ENCODE measurements at places on chromosomes 5 and 9.

GRCh38 chr9:13992138-13993088 is 321.5 kb downstream of the NFIB start:
- DNase-seq = no peak

DNA sequence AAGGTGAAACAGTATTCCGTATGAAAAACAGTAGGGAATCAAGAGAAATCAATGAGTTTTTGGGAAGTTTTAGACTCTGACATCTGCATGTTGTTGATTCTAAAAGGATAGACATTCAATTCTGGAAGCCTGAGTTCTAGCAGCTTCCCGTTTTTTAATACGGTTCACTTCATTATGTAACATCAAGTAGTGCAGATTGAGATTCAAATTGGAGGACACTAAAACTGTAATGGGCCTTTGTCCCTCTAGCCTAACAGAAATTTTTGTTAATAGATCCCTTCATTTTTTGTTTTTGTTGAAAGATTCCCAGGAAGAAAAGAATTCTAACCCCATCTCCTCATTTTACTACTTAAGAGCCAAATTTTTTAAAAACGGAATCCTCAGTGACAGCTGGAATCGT is 384.6 kb downstream of the SH3GL2 start:
- no peak for DNase-seq

DNA sequence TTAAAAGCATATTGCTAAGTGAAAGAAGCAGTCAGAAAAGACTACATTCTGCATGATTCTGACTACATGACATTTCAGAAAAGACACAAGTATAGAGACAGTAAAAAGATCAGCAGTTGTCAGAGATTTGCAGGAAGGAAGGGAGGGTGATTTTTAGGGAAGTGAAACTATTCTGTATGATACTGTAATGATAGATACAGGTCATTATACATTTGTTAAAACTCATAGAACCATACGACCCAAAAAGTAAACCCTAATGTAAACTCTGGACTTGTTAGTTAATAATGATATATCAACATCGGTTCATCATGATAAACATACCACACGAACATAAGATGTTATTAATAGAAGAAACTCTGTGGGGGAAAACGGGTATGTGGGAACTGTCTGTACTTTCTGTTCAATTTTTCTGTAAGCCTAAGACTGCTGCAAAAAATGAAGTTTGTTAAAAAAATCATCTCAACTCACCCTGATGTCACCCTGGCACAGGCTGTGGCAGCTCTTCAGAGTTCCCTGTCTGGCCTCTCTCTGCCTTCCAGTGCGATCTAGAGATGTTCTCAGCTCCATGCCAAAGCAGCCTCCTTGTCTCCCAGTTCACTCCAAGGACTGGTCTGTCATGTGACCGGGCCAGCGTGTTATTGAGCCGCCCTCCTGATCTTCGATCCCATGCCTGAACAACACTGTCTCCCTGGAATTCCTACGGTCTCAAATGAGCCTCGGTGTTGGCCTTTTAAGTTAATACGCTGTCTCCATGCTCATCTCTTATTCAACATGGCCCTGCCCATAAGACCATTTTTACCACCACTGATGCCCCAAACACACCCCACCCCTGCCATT is 35.4 kb downstream of the PRLR start:
- DNase-seq = peak; percentile 41

GRCh38 chr9:85223506-85224125 is 518.1 kb downstream of the AGTPBP1 start:
- no peak for DNase-seq

GRCh38 chr5:163248871-163249270 is 188.5 kb upstream of the CCNG1 start:
- no peak for DNase-seq

DNA sequence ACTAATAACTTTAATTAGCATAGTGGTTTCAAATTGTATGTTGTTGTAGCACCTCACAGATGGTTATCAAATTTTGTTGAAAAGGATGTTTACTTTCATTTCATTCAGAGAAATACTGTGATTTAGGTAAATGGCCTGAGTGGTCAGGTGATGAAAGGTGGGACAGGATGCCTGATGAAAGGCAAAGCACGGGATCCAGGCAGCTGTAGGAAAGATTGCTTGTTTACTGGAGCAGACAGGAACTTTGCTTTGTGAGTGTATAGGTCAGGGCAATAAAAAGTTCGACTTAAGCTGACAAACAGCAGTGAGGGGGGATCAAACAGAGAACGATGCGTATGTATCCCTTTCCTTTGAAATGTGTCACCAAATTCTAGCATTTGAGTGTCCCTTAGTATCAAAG is 19.0 kb downstream of the KIAA1958 start:
- DNase-seq = peak; percentile 14

GRCh38 chr5:7392693-7393024 is 3.3 kb upstream of the ADCY2 start:
- DNase-seq = no peak

GRCh38 chr5:142317753-142318152 is 7.1 kb downstream of the SPRY4 start:
- DNase-seq = no peak

GRCh38 chr9:118230329-118230728 is 526.1 kb downstream of the TLR4 start:
- no peak for DNase-seq

- DNase-seq = no peak
These were observed 8.3 kb downstream of the SLC25A48 start for GRCh38 chr5:135842737-135843136.

GRCh38 chr5:93708442-93708841 is 33.0 kb downstream of the POU5F2 start:
- no peak for DNase-seq

DNA sequence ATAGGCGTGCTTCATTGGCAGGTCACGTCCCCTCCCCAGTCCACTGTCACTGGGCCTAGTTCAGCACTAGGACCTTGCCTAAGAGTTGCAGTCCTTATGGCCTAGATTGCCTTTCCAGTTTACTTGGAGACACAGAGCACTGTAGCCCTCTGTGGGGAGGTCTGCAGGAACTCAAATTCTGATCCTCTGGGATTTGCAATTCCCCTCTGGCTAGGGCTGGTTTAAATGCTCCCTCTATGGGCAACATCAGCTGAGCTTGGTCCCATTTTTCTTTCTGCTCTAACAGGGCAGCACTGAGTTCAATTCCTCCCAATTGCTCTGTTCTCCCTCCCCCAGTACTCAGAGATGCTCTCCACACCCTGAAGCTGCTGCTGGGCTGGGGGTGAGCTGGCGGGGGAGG is 358.2 kb downstream of the HTR1A start:
- no peak for DNase-seq

GRCh38 chr9:131117121-131117761 is 8.1 kb upstream of the NUP214 start:
- DNase-seq = no peak

- DNase-seq = no peak
These were observed 591.1 kb downstream of the DTWD2 start for GRCh38 chr5:118397236-118397635.

GRCh38 chr9:16450578-16450977 is 419.9 kb downstream of the BNC2 start:
- DNase-seq = no peak

DNA sequence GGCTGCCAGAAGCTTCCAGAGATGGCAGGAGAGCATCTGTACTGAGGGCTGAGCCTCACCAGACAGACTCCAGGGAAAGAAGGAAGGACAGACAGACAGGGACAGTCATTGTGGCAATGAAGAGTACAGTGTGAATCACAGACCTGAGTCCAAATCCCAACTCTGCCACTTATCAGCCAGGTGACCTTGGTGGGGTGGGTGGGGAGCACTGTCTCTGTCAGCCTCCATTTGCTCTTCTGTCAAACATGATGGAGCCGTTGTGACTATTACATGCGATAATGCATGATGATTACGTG is 85.9 kb upstream of the FSTL4 start:
- DNase-seq = no peak

- DNase-seq = no peak
These were observed 13.2 kb upstream of the KIF12 start for GRCh38 chr9:114112325-114112724.

- DNase-seq = no peak
These were observed 54.1 kb upstream of the FYB1 start for GRCh38 chr5:39273314-39273954.

DNA sequence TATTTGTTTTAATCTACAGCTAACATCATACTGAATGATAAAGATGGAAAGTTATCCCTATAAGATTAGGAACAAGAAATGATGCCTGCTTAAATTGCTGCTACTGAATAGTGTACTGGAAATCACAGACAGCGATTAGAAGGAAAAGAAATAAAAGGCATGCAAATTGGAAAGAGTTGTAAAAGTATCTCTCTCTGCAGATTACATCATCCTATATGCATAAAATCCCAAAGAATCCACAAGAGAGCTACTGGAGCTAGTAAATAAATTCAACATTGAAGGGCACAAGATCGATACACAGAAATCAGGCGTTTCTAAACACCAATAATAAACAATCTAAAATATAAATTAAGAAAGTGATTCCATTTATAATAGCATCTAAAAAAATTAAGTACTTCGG is 75.3 kb upstream of the SIMC1 start:
- DNase-seq = no peak

- no peak for DNase-seq
These were observed 61.2 kb upstream of the RXRA start for GRCh38 chr9:134265078-134265477.

GRCh38 chr9:91546574-91546973 is 122.9 kb upstream of the NFIL3 start:
- no peak for DNase-seq

DNA sequence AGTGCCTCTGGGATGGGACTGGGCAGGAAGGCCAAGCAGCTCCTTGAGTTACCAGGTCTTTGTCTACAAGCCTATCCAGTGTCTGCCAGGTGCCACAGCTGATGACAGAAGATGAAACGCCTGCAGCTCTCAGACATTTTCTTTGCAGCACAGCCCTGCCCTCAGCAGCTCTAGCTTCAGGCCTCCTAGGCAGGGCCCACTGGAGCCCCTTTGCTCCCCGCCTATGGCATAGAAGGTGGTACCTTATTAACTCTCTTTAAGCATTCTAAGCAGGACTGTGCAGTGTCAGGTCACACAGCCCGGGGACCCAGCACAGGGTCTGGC is 1.3 kb upstream of the SKP1 start:
- DNase-seq = no peak

DNA sequence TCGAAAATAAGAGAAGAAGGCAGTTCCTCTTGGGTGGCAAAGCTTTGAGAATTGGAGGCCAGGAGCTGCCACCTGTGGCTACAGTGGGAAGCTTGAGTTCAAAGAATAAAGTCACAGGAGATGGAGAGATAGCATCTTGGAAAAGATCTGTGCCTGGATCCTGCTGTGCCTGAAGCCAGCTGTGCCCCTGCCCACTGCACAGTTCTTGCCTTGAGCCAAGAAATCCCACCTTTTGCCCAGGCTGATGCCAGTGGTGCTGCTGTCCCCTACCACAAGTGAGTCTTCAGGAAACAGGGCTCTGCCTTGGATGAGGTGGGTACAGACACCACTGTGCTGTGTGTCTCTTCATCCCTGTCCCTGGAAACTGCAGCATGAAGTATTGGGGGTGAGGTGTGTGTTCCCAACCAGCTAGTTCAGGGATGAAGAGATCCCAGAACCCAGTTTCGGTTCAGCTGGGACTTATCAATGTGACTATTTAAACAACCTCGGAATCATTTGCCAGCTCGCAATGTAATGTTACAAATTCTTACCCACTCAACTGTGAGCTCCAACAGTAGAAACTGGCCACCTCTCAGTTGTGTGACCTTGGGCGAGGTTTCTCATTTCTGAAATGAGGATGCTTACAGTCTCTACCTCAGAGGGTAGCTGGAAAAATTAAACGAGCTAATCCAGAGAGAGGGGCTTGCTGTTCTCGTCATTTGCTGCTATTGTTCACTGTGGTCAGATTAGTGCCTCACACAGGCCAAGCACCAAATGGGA is 5.9 kb downstream of the IER5L start:
- DNase-seq = no peak

- DNase-seq = no peak
These were observed 37.4 kb downstream of the ZFAND5 start for GRCh38 chr9:72327631-72328030.

DNA sequence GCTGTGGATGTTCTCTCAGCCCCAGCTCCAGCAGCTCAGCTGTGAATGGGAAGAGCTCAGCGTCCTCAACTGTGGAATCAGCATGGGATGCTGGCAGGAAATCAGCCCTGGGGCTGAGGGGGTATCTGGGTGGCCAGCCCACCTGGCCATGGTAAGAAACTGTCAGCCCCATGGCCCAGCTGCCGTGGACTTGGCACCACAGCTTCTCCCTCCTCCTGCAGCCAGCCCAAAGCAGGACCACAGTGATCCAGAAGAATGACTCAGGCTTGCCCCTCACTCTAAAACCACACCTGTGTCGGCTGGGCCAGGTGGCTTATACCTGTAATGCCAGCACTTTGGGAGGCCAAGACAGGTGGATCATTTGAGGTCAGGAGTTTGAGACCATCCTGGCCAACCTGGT is 48.0 kb downstream of the SAR1B start:
- no peak for DNase-seq

DNA sequence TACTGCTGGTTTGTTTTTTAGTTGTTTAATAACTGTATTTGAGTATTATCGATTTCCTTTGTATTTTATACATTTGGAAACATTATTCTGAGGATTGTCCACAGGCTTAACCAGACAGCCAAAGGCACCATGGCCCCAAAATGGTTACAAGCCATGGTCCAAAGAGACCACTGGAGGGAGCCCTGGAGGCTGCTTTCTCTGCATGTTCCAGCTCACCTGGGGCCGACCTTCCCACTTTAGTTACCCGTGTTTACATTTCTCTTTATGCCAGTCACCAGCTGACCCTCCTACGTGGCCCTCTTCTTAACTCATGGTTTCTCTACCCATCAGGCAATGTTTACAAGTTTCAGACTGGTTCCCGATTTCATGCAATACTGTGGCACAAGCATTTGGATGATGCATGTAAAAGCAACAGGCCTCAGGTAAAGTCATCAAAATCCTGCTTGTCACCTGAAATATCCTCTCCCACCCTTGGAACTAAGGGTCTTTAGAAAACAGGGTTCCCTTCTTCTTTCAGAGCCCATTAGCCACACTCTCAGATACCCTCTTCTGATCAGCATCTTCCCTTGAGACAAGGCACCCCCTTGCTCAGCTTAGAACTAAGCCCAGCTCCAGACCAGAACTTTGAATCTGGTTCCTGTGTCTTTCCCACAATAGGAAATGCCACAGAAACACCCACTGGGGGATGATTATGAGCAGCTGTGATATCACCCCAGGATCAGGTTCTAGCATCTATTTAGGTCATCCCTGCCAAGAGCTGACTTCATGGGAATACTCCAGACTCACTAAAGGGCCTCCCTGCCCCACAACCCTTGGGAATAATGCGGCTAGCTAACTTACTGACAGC is 49.9 kb upstream of the GARNL3 start:
- peak; percentile 46 for DNase-seq

DNA sequence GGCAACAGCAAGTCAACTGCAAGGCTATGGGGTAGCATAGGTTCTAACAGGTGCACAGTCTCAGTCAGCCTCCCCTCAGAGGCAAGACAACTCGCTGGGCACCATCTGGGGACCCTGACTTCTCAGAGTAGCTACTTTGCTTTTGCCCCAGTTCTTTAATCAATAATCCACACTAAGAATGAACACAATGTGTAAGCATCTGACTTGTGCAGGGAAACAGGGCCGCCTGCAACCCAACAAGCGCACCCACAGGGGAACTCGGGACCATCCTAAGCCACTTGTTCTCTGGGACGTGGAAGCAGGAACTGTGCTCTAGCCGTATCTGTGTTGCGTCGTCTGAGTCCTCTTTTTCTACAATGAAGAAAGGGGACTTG is 1.9 kb downstream of the MOB3B start:
- DNase-seq = peak; percentile 33

GRCh38 chr5:151126199-151126645 is 31.4 kb downstream of the ANXA6 start:
- peak; percentile 84 for DNase-seq
